ENCODE measurements at places on chromosomes 2 and 18.

DNA sequence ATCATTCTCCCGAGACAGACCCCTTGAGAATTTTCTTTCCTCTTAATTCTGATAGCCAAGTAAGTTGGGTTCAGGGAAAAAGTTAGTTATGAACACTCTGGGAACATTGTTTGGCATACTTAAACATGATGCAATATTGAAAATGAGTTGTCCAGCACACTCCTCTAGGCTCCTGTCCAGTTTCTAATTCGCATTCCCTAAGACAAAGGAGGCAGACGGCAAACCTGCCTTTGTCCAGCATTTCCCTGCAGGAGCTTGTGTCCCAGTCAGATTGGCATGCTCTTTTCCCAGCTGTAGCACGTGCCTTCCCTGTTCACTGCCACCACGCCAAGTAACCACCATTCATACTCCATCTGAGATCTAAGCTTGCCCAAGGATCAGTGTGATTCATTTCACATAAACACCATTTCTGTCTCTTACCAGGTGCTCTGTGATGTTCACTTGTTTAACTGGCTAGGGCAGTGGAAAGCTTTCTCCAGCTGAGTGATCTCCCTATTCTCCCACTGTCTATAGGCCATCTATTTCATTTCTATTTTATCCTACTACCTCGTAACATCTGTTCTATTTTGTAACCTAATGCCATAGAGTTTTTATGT is 150.0 kb upstream of the EPB41L3 start:
- no peak for DNase-seq

DNA sequence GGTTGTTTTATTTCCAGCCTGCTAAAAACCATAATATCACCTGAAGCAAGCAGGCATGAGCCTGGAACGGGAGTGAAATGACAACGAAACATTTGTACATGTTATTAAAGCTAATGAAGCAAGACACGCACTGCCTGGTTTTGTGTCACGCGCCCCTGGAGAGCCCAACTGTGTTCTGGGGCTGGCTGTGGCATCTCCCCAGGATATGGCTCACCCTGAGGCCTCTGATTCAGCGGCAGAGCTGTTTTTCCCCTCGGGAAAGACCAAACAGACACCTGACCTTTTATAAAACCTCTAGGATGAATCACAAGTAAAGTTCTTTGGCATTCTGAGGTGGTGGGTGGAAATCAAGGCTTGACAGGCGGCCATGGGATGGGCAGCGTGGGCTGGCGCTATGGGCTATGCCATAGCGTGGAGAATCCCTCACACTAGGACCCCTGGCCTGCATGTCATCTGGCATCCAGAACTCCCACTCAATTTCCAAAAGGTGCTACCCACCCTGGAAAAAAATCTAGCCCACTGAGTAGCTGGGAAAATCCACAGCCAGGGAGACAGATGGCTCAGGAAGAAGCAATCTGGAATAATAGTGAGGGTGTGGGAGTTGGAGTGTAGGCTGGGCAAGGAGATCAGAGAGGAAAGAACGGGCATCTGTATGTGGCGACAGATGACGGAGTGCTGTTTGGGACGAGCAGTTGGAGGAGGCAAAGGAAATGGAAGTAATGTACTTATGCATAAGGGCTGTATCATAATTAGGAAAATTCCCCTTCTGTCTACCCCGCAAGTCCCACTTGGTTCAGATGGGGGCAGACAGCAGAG is 262.0 kb downstream of the AFF3 start:
- DNase-seq: peak; percentile 87

DNA sequence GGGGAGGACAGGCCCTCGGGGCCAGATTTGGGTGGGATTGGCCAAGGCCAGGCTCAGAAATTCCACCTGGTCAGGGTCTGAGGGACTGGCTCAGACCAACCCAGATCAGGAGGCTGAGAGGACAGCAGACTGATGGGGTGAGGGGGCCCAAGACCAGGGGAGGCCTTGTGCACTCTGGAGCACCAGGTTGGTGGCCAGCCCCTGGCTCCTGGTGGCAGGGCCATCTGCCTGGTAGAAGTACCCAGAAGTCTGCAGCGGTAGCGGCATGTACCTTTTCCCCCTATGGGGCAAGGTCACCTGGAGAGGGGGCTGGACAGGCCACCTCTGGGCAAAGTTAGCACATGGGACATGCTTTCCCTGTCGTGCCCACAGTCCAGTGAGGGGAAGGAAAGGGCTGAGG is 21.2 kb upstream of the ODC1 start:
- DNase-seq: no peak

DNA sequence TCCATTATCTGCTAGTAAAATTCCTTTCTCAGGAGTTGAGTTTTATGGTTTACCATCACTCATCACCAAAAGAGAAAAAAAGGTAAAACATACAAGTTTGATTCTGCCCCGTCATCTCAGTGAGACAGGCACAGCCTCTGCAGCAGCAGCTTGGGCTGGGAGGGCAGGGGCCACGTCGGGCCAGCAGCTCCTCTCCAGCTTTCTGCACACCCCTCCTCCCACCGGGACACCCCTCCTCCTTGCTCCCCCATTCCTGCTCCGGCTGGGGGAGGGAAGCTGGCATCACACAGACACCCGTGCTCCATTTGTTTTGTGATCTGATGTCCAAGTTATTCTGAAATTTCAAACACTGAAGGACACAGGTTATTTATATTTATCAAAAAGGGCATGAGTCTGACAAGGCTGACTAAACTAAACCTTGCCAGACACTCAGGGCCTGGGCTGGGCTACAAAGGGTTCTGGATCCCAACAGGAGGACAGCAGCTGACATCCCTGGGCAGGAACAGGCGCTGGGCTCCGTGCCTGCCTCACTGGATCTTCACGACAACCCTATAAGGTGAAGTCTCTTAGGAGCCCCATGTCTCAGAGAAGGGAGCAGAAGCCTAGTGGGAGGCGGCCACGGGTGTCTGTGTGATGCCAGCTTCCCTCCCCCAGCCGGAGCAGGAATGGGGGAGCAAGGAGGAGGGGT is 71.4 kb downstream of the HDAC4 start:
- no peak for DNase-seq

DNA sequence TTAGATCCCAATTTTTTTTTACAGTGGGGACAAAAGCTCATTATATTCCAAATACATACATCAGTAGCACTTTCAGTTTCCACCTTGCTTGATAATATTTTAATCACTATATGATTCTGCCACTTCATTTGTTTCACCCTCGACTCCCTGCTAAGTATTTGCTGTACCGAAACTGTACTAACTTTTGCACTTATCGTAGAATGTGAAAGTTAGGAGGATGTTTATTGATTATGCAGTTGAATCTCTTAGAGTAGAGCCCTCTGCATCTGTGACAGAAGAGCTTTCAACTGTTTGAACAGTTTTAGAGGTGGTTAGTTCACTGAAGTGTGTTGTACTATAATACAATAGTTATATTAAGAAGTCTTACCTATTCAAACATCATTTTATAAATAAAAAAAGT is 20.8 kb downstream of the NCOA1 start:
- DNase-seq: no peak

DNA sequence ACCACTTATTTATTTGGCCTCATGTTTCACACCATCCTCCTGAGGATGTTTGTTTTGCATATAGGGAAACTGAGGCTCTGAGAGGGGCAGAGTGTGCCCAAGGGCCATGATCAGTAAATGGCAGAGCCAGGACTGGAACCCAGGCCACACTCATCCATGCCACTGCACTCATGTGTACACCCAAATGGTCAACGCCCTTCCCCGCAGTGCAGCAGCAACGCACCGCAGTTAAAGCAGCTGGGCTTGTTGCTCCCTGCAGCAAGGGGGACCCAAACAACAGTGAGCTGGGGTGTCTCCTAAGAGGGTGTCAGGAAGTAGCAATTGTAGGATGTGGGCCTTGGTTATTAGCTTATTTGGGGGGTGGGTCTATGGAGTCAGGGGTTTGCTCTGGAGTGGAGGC is 36.6 kb downstream of the ZAP70 start:
- DNase-seq: no peak

GRCh38 chr2:6959751-6960150 is 42.5 kb downstream of the RNF144A start:
- no peak for DNase-seq

DNA sequence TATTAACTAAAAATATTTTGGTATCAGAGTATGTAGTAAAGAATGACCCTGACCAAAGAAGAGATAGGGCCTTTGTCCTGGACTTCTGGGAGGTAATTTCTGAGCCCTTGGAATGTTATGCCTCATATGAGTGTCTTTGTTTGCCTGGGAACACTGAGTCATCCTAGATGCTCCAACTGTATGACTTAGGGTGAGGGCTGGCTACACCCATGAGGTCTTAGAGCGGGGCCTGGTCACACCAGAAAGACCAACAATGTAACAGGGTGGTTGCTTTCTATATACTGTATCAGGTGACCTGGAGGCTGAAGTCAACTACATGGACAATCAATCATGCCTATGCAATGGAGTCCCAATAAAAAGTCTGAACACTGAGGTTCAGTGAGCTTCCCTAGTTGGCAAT is 253.1 kb downstream of the MBD2 start:
- no peak for DNase-seq

DNA sequence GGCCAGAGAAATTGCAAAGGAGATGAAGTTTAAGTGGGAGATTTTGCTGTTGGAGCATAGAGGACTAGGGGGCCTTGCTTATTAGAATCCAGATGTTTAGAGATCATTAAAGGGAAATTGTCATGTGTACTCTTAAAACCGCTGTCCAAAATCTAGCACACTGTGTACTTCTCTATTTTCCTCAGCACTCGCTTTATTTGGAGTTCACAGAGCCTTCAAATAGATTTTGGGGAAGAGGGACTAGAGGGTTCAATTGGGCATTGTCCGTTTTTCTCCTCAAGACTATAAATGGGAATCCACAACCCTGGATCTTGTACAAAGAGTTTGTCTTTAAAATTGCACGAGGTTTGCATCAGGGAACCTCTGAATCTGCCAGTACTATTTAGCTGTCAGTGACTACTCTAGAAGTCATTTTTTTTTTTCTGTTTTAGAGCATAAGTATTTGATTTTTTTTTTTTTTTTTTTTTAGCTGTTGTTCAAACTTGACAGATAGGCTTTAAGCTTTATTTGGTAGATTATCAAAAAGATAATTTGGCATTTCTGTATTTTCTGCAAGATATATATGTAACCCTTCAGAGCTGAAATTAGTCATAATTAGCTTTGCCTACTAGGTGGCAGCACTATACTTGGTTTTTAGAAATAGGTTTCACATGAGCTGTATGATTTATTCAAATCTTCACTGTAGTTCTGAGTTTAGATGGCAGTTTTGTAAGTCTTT is 14.2 kb downstream of the PMS1 start:
- no peak for DNase-seq

GRCh38 chr18:21584391-21584790 is 16.1 kb downstream of the ESCO1 start:
- no peak for DNase-seq

DNA sequence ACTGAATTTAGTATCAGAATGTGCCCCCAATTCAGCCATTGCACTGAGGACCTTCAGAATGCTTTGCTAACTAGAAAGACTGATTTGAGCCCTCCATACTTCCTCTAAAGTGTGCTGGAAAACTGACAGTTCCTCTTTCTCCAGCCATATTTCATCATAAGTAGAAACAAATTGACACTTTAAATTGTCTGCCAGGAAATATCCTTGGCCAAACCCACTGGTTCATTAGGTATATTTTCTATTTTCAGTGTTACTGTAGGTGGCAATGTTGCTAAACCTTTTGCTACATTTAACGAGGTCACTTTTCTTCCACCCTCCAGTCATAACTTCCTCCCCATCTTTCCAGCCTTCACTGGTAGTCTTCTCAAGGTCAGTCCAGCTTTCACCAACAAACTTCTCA is 21.5 kb downstream of the SP5 start:
- DNase-seq: no peak
